Activated CD4-positive, alpha-beta T cell treated with anti-CD3 and anti-CD28 coated beads, Interleukin-2, Interleukin-6, amounts not matched to agents 100 ng/mL and 50 ng/mL, durations not matched to agents 16 hours and 8 hours (primary cell): ENCODE measurements at places on chromosomes 3 and 15.

- no peak for DNase-seq
Observed at GRCh38 chr3:136671921-136672320, 80.3 kb downstream of the STAG1 start.

- DNase-seq: no peak
Observed at GRCh38 chr3:126287536-126288241, 69.5 kb downstream of the KLF15 start.

- no peak for DNase-seq
Observed at GRCh38 chr3:5274091-5274490, 86.6 kb downstream of the EDEM1 start.

- DNase-seq: no peak
Observed at GRCh38 chr3:61008998-61009380, 242.3 kb downstream of the FHIT start.

- no peak for DNase-seq
Observed at GRCh38 chr15:67098768-67099282, 33.4 kb downstream of the SMAD3 start.

GRCh38 chr3:97613139-97613538, 151.4 kb upstream of the ARL6 start:
- DNase-seq: no peak

DNA sequence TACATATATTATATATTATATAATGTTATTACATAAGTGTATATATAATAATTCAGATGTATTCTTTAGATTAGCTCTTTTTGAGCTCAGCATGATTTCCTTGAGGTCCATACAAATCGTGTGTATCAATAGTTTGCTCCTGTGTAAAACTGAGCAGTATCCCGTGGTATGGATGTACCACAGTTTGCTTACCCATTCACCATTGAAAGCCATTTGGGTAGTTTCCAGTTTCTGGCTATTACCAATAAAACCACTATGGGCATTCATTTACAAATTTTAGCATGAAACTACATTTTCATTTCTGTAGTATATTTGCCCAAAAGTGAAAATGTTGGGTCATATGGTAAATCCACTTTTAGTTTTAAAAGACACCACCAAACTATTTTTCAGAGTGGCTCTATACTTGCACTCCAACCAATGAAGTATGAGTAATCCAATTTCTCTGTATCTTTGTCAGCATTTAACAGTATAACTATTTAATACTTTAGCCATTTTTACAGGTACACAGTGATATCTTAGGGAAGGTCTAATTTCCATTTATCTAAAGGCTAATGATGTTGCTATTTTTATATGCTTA, 1361.4 kb upstream of the GBE1 start:
- peak; percentile 4 for DNase-seq

- no peak for DNase-seq
Observed at GRCh38 chr3:118889691-118890090, 145.0 kb downstream of the IGSF11 start.

DNA sequence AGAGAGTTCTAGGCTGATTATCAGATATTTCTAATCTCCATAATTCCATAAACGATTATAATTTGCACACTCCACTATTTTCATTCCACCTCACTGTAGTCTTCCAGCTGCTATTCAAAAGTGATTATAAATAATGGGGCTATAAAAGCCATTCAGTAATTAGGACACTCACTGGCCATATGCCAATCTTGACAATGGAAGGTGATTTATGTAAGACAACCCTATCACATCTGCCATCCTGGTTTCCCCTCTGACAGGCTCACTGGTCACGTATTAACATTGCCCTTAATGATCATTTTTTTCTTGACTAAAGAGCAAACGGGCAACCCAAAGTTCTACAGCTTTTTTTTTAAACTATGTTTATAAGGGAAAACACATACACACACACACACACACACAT, 402.4 kb downstream of the MAGI1 start:
- no peak for DNase-seq

DNA sequence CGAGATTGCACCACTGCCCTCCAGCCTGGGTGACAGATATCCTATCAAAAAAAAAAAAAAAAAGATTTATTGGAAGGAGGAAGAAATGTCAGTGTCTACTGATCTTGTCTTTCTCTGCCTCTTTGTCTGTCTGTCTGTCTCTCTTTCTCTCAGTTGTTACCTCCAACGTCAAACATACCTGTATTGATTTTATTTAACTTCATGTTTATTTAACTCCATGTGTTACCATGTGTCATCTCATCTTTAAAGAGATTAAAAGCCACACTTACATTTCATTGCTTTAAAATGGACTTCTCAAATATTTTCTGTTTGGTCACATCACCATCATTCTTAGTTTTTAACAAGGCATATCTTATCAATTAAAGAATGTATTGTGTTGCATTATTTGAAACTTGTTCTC, 9.4 kb downstream of the CLDN11 start:
- no peak for DNase-seq
